Stimulated activated CD4-positive, alpha-beta T cell treated with anti-CD3 and anti-CD28 coated beads, Interleukin-1b, Interleukin-23, amount 100 ng/mL, for 24 hours (primary cell): ENCODE measurements at places on chromosomes 16 and 17.

GRCh38 chr16:27481282-27481934, 68.3 kb downstream of the GTF3C1 start:
- no peak for DNase-seq

GRCh38 chr16:83561876-83562275, 245.9 kb upstream of the HSBP1 start:
- DNase-seq = no peak

DNA sequence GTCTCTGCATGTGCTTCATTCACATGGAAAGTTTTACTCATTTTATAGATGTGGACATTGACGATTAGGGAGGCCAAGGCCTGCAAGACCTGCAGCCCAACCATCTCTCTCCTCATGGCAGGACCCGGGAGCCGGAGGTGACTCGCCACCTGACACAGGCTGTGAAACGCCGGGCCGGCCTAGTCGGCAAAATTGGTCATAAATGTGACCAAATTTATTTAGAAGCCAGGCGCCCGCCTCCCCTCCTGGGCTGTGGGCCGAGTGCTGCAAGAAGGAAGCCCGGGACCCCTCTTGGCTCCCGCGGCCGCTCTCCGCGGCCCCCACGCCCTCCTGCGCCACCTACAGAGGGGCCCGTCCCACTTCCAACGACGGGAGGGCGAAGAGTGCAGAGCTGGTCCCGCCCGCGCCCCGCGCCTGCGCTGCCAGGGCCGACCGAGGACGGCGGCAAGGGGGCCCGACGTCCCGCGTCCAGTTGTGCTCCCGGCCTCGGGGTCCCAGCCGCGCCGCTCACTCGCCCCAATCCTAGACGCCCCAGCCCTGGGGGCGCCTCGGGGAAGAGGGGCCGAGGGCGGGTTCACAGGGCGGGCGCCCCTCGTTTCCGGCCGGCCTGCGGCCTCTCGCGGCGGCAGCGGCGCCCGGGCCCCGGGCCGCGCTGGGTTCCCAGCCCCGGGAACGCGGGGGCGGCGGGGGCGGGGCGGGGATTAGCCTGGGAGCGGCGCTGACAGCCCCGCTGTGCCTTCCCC, 47.5 kb downstream of the WNT3 start:
- no peak for DNase-seq

DNA sequence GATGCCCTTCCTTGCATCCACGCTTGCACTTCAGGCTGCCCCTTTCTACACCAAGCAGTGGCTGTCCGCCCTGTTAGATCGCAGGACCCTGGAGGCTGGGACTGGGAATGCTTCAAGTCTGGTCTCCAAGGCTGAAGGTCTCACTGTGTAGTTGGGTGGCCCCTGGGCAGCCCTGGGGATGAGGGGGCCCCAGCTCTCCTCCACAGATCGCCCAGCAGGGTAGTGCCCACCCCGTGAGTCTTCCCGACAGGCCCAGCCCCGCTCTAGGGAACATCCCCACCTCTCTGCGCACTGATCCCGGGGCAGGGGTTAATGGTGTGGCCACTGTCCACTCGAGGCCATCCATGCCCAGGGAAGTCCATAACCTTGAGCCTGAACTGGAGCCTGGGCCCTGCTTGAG, 10.3 kb downstream of the ZNF213 start:
- no peak for DNase-seq

DNA sequence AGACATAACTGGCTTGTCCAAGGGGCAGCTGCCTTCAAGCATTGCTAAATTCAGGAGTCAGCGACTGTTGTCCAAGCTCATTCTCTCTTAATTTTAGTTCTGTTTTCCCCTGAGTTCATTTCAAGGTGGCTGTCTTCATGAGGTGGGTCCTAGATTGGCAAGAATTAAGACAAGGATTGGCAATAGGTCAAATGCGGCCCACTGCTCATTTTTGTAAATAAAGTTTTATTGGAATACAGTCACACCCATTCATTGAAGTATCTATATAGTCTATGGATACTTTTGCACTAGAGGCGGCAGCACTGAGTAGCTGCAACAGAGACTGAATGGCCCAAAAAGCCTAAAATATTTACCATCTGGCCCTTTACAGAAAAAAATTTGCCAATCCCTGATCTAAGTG, 73.8 kb downstream of the TMEM114 start:
- DNase-seq = no peak

GRCh38 chr17:44383363-44383762, 6.1 kb downstream of the ITGA2B start:
- no peak for DNase-seq
